ENCODE measurements at places on chromosomes 16 and 17.

- no peak for DNase-seq
Observed at GRCh38 chr17:27947005-27947406, 53.8 kb upstream of the LYRM9 start.

- DNase-seq, result no peak
Observed at GRCh38 chr17:45734598-45734997, 49.5 kb upstream of the CRHR1 start.

DNA sequence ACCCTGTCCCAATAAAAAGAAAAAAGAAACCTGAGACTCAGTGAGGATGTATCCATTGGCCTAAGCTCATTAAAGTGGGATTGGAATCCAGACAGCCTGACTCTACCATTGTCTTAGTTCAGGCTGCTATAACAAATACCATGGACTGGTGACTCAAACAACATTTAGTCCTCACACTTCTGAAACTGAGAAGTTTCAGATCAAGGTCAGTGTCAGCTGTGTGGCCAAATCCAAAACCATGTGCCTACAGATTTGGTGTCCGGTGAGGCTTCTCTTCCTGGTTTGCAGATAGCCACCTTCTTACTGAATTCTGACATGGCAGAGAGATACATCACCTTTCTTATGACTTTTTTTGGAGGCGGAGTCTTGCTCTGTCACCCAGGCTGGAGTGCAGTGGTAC is 53.3 kb upstream of the KDM8 start:
- DNase-seq, result no peak

- DNase-seq, result no peak
Observed at GRCh38 chr17:66829883-66830282, 5.0 kb upstream of the CACNG5 start.

DNA sequence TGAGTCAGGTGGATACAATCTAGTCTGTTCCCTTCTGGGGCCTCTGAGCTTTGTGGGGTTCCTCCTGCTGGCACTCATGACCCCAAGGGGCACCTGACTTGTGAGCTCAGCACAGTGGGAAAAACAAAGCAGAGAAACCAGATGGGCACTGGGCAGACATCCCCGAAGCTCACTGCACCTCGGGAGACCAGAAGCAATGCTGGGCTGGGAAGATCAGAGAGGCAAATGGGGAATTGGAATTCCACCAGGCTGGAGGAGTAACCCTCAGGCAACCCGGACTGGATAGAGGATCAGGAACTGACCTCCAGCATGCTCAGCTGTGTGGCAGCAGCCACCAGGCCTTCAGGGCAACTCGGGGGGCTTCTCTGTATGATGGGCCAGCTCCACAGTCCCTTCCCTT is 50.3 kb downstream of the ABCC12 start:
- no peak for DNase-seq

DNA sequence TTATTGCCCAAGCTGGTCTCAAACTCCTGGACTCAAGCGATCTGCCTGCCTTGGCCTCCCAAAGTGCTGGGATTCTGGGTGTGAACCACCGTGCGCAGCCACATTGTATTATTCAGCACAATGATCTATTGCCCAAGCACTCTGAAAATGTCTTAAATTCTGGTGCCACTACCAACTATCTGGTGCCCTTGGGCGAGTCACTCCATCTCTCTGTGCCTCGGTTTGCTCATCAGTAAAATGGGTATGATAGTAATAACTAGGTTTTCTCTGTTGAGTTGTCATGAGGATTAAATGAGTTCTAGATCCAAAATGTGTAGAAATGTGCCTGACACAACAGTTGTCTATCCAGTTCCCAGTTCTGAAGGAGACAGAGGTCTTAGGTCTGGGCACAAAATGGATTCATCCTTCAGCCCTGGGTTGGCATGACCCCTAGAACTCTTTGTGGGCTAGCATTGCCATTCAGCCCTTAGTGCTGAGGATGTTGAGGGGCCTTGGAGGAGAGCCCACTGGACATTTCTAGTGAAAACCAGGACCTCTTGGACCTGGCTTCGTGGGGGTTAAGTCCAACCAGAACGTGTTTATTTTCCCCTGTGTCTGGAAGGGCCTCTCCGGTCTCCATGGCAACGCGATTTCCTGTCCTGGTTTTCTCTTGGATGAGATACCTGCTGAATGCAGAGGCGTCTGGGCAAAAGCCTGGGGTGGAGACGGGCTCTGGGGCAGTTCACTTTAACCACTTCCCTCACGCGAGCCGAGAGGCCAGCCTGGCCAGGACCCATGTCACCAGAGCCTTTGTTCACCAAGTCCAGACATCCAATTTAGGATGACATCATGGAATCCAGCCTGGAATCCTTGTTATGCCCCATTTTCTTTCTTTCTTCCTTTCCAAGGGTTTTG is 43.7 kb upstream of the TNRC6A start:
- peak; percentile 60 for DNase-seq

DNA sequence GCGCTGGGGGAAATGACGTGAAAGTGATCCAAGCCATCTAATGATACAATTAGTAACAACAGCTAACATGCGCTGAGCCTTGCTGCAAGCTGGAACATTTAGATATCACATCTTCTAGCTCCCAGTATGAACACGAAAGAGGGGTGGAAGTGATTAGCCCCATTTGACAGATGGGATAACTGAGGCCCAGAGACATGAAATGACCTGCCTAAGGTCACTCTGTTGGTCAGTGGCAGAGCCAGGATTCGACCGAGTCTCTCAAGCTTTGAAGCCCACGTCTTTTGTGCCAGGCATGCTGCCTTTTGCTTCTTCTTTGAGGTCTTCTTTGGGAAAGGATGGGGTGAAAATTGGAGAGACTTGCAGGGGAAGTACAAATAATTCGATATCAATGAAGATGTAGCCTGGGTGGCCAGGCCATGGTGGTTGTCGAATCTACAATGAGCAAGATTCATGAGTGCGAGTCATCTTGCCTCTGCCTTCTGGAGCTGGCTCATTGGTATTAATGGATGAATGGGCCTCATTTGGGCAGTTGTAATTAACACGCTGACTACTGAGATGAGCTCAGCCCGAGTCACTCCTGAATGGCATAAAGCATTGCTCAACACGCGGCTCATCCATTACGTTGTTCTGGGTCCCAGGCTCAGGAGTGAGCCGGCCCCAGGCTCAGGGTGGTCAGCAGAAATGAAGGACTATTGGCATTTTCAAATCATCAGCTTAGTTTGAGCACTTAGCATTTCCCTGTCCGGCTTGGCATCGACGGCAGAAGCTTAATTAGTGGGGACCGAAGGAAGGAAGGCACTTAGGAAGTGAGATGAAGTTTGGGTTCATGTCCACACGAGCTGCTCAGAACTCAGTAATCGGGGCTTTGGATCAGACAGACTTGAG is 28.0 kb upstream of the GPRC5B start:
- no peak for DNase-seq

- DNase-seq, result no peak
Observed at GRCh38 chr16:53261276-53261675, 173.0 kb upstream of the RBL2 start.

DNA sequence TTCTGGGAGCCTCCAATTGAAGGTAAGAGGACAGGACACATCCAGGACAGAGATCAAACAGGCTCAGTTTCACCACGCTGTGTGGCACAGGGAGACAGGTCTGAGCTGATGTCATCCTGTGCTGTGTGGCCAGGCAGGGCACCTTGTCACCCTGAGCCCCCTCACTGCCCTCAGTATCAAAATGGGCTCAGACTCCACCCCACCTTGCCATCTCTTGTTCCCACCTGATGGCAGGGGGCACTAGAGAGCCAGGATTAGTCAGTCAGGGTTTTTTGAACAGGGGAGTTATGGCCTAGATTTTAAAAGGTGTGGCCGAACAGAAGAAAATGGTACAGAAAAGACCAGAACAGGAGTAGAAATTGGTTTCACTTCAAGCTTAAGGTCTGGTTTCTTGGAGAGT is 2.6 kb downstream of the KAT2A start:
- no peak for DNase-seq

DNA sequence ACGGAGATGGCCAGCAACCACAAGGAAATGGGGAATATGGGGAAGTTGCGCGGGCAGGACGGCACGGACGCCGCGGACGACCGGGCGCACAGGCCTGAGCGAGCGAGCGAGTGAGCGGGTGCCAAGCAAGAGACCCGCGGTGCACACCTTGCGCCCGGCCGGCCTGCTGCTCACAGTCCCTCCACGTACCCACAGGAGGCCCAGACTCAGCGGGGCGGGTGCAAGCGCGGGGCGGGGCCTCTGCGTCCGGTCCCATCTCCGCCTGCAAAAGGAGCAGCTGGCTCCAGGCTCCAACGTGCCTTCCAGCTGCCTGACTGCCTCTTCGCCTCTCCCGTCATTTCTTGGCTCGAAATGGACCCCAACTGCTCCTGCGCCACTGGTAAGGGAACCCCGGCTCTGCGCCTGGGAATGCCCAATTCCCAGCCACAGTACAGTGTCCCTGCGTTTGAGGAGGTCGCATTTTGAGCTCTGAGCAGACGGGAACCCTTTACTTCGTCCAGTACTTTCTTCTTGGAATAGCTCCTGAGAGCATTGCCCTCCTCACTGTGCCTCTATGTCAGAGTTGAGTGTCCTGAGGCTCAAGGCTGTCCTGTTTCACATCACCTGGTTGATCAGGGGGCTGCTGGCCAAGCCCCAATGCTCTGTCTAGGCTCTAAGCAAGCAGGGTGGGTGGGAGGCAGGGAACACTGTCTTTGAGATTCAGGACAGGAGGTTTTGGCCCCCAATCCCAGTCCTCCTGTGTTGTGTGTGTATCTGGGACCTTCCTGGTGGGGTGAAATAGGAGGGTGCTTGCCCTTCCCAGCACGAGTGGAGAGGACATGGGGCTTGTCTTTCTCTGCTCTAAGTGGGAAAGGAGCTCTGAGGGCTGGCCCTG is 8.1 kb upstream of the MT1E start:
- DNase-seq, result no peak

- no peak for DNase-seq
Observed at GRCh38 chr16:74447578-74447977, 26.3 kb upstream of the CLEC18B start.

GRCh38 chr16:17232487-17232886 is 238.3 kb downstream of the XYLT1 start:
- no peak for DNase-seq

- no peak for DNase-seq
Observed at GRCh38 chr17:2776589-2777241, 19.5 kb upstream of the RAP1GAP2 start.

- DNase-seq, result no peak
Observed at GRCh38 chr16:81461766-81462165, 17.2 kb downstream of the CMIP start.

GRCh38 chr17:40531051-40531991 is 29.9 kb upstream of the TNS4 start:
- DNase-seq, result no peak

DNA sequence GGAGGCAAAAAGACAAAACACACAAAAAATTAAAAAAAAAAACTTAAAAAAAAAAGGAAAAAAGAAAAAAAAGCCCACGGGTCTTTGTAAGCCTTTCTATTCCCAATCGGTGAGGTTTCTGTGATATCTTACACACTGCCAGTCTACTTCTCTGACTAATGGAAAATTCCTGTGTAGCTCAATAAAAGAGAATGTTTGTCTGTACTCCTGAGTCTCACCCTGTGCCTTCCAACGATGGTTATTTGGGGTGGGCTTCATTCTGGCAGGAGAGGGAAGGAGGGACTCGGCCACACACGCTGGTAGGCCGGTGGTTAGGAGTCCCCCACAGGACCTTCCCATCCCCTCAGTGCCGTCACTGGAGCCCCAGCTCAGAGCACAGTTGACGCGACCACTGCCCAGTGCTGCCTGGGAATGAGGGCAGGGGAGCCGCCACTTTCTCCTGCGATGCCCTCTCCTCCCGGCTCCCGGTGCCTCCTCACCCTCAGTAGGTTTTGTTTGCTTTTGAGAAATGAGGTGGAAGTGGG is 68.0 kb downstream of the AMFR start:
- no peak for DNase-seq

DNA sequence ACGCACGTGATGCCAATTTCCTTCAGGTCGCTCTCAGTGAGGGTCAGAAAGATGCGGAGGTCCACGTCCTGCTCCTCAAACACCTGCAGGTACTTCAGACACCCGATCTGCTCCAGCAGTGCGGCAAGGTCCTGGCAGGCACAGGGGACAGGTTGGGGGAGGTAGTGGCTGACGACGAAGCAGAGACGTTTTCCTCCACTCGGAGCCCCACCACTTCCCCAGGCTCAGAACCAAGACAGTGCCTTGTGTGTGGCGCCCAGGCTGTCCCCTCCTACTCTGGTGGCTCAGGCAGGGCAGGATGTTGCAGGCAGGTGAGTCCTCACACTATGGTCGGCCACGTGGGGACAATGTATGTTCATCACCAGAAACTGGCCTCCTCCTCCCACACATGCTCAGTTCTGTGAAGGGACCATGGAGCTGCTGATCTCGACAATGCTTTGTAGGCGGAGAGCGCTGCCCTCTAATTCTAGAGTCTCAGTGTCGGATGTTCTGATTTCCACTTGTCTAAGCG is 5.7 kb downstream of the NUDT16L1 start:
- DNase-seq, result no peak

DNA sequence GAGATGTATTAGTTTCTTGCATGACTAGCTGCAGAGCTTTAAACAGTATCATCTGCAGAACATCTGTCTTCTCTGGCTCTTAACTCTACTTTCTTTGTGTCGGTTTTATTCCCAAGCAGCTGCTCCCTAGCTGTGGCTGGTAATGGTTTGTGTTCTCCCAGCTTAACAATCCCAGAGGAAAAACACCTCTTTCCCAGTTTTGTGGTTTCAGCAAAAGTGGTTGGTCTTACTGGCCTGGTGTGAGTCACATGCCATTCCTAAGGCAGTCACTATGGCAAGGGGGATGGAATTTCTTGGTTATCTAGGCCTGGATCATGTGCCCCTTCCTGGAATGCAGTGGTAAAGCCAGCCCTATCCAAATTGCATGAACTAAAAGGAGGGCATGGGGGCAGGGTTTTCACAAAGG is 27.5 kb downstream of the OMG start:
- DNase-seq, result no peak

DNA sequence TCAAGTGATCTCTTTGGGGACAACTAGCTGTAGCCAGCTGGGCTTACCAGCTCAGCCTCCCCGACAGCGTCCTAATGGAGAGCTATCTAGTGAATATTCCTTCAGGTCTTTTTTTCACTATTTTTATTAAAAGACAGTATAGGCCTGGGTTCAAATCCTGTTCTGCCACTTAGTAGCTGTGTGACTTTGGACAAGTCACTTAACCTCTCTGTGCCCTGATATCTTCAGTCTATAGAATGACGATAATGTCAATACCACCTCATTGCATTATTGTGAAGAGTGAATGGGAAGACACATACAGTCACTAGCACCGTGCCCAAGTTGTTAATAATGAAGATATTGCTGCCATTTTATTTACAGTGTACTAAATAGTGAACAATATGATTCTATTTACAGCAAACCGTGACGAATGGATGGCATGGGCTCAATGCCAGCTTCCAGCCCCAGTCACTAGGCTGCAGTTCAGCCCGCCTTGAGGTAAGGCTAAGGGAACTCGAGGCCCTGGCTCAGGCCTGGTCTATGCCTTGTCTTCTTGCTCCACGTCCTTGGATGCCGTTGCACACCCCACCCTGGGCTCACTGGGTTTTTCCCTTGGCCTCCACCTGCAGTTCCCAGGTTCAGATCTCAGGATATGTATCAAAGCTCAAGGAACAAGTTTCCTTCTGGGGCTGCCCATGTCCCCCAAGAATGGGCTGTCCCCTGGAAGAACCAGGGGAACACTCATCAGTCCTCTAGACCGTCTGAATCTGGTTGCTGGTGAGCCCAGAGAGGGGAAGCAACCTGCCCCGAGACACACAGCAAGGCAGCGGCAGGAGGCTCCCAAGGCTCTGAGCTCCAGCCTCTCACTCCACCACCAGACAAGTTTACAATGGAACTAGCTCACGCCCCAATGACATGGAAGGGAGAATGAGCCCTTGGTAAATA is 95.4 kb upstream of the TNRC6C start:
- no peak for DNase-seq

- DNase-seq, result no peak
Observed at GRCh38 chr16:87790292-87791100, 24.7 kb upstream of the KLHDC4 start.

Measured in right renal cortex interstitium (tissue), 3 donors.